Sigmoid colon (tissue), 7 donors: ENCODE measurements at places on chromosomes 11 and 22.
A peak's percentile ranks its signal among the peaks of the same experiment; 100 is the strongest.

GRCh38 chr11:119671051-119671450 lies 57.9 kb downstream of the NECTIN1 start:
- peak; percentile 93 for DNase-seq

DNA sequence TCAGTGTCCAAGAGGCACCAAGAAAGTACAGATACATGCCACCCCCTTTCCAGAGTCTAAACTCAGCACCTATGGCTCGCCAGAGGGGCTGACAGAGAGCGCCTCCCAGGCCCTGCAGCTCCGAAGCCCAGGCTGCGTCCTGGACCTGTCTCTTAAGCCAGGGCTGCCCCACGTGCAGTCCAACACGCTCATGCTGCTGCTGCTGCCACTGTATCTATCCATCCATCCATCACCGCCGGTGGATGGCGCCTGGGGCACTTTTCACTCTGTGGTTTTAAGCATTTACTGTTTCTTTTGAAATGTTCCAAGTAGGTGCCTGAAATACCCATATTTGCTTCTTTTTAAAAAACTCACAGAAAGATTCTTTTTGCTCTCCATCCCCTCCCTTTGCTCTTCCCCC lies 41.8 kb downstream of the MACROD1 start:
- DNase-seq = no peak

DNA sequence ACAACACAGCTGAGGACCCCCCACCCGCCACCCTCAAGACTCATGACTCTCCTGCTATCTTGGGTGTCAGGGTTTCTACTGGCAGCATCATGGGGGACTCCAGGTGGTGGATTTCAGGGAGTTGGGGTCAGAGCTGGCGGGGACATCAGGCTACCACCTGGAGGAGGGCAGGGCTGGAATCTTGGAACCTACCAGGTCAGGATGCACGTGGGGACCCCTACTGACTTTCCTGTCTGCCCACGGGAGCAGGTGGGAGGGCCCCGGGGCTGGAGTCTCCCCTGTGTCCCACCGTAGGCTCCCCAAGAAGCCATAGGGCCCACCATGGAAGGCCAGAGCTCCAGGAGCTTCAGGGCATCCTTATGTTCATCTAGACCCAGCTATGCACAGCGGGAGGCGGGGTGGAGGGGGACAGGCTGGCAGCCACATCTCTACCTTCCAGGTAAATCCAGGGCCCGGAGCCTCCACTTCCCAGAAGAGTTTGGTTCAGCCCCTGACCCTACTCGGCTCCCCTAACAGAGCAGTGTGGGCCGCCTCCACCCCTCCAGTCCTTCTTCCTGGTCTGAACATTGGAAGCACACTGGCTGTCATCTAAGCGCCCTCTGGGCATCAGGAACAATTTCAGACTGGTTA lies 10.0 kb downstream of the SLC37A2 start:
- DNase-seq = peak; percentile 51

DNA sequence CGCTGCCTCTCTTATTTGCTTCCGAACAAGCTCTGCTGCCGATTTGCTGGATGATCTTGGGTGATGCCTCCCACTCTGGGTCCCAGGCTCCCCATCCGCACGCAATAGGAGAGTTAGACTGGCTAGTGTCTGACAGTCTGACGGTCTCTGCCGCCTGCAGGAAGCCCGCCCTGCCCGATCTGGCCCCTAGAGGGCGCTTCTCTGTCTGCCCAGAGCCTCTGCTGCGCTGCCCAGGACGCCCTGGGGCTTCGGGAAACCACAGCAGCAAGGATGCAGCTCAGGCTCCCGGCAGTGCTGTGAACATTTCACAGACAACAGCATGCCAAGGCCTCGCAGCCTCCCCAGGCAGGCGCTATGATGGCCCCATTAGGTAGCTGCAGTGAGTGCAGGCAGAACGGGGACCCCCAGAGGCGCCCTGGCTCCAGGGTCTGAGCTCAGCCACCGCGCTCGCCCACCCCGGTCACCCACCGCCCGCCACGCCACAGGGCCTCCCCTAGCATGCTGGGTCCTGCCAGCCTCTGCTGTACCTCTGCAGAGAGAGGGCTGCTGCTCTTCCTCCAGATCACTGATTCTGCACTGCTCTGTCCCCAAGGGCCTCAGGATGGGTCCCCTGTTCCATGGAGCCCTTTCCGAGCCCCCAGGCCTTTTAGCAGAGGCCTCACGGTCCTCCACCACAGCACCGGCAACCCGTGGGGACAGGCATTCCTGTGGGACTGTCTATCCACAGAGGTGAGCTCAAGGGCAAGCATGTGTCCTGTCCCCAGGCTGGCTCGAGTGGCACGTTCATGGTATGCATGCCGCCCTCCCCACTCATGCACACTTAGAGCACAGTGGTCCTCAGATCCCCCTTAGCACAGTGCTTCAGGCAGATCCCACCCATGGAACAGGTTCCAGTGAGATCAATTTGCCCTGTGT lies 4.3 kb upstream of the BAIAP2L2 start:
- DNase-seq = peak; percentile 91

GRCh38 chr11:121367001-121367843 lies 74.7 kb downstream of the SC5D start:
- no peak for DNase-seq

GRCh38 chr11:65496304-65497140 lies 2.3 kb upstream of the MALAT1 start:
- peak; percentile 76 for DNase-seq

DNA sequence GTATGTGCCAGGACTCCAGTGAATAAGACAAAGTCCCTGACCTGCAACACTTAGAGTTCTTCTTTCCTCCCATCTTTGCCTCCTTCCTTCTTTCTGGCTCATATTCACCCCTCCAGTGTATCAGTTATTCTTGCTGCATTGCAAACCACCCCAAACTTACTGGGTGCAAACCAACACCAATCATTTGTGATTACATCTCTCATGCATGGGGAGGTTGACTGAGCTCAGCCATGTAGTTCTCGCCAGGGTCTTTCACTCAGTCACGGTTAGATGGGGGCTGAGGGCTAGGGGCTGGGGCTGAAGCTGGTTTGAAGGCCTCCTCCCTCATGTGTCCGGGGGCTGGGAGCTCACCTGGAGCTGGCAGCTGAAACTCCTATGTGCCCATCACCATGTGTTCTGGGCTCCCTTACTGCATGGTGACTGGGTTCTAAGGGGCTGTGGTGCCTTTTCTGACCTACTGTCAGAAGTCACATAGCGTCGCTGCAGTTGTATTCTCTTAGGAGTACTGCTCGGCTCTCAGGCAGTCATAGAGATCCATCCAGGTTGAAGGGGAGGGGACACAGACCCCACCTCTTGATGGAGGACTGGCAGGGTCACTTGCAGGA lies 35.0 kb upstream of the CACNG2 start:
- DNase-seq = peak; percentile 26

DNA sequence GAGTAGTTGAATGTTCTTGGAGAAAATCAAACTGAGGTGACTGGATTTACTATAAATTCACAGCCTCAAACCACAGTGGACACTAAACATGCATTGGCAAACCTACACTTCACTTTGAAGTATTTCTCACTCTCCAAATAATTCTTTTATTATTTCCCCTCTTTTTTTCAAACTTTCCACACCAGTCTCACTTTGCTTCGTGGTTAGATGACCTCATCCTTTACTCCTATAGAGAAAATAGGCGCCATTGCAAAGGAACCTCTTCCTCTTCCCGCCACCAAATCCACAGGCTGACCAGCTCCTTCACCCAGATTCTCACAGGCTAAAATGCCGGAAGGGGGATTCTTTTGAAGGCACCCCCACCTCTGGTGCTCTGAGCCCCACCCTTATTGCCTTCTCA lies 33.4 kb downstream of the HTR3A start:
- no peak for DNase-seq

- no peak for DNase-seq
Measured at GRCh38 chr11:7545611-7546010, 31.8 kb downstream of the PPFIBP2 start.

DNA sequence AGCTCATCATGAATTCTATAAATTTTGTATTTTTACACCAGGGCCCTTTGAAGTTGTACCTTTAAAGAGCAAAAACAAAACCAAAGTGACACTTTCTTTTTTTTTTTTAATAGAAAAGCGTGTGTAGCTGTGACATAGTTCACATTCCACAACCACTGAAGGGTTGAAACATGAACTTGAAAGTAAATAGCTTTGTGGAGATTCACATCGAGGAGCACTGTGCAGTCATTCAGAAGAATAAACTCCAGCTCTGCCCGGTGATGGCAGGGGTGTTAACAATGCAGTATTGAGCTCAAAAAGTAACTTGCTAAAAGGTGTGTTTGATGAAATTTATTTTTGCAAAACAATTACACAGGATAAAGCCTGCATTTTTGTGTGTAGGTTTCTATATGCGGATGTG lies 1166.2 kb downstream of the TBC1D22A start:
- DNase-seq = no peak
